ENCODE measurements at places on chromosomes 12 and 14. TPM values are rescaled to one million over a fixed set of nuclear protein-coding genes. Genes with fewer than 3 reads are reported as not detected.

DNA sequence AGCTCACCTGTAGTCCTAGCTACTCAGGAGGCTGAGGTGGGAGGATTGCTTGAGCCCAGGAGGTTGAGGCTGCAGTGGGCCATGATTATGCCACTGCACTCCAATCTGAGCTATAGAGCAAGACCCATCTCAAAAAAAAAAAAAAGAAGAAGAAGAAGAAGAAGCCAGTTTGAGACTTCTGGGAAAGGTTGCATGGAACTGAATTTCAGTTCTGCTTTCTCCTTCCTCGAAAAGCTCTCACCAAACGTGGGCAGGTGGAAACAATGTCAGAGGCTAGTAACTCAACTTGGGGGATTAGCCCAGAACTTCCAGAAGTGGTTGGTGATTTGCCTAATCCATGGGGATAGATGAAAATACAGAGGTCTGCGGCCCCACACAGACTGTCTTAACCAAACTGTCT is 18.7 kb downstream of the FLVCR2 start:
- DNase-seq: no peak
- H3K27me3 ChIP-seq: peaks cover 2% of the 10 kb centered on the region
- H3K4me3 ChIP-seq: no peak overlapping the region

DNA sequence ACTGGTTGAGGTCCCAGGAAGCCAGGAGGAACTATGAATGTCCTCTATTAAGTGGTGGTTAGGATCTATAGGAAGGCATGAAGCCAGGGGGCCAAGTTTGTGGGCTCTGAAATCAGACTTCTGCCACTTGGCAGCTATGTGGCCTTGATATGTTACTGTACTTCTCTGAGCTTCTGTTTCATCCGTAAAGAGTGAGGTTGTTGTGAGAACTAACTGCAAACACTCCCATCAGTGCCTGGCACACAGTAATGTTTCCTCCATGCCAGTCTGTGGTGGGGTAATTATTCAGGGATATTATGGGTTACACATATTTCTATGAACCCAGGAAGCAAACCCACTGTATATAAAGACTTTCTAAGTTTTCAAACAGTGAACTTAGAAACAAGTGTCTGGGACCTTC is 57.4 kb downstream of the PLXNC1 start:
- H3K27ac ChIP-seq: peak overlapping the region; percentile 76
- H3K27me3 ChIP-seq: no peaks in the 10 kb centered on the region
- peaks cover 29% of the 10 kb centered on the region for H3K36me3 ChIP-seq
- DNase-seq: no peak
- peak overlapping the region; percentile 65 for H3K4me3 ChIP-seq

- H3K27me3 ChIP-seq: no peaks in the 10 kb centered on the region
- H3K36me3 ChIP-seq: no peaks in the 10 kb centered on the region
- no peak overlapping the region for H3K27ac ChIP-seq
- H3K4me1 ChIP-seq: no peaks in the 10 kb centered on the region
- no peak overlapping the region for H3K4me3 ChIP-seq
- DNase-seq: no peak
Measured at GRCh38 chr12:16159571-16159970, 117.9 kb downstream of the SLC15A5 start.

Gene SLCO1B3
- not detected for total RNA-seq

- H3K36me3 ChIP-seq: no peaks in the 10 kb centered on the region
- no peak for DNase-seq
- no peaks in the 10 kb centered on the region for H3K4me1 ChIP-seq
- no peaks in the 10 kb centered on the region for H3K27me3 ChIP-seq
- no peak overlapping the region for H3K4me3 ChIP-seq
- H3K27ac ChIP-seq: no peak overlapping the region
Measured at GRCh38 chr12:88889326-88890110, 309.2 kb upstream of the KITLG start.

DNA sequence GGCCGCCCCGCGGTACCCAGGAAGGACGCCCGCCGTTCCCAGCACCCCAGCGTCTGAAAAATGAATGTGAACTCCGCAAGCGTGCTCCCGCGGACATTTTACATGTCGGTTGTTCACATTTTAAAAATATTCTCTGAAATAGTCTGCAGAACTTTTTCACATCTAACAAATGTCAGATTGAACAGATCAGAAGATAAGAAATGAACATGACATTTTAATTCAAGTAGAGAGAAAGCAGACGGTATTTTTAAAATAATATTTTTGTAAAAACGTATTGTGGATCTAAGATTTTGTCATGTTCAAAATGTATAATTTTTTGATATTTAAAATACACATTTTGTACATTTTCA is 101.8 kb upstream of the DIO3 start:
- H3K27ac ChIP-seq: no peak overlapping the region
- H3K27me3 ChIP-seq: peaks cover 42% of the 10 kb centered on the region
- no peaks in the 10 kb centered on the region for H3K4me1 ChIP-seq
- H3K4me3 ChIP-seq: no peak overlapping the region

Gene SERPINA10
- total RNA-seq: not detected

Gene TAS2R42
- total RNA-seq: not detected

DNA sequence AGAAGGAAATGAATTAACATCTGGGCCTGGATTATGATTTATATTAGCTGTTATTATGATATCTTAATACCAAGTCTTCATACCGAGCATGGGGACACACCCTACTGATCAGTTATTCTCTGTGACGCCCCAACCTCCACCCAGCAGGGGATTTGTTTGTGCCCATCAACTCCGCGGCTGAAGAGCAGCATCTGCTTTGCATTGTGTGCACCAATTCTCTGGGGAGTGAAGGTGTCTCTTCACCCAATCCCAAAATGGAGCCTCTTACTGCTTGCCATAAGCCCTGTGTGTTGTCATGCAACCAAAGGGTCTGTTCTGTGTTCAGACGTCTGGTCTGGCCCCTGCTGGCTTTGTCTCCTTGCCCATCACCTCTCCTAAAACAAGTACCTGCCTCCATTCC is 25.4 kb downstream of the DHRS2 start:
- H3K27ac ChIP-seq: no peak overlapping the region
- H3K4me3 ChIP-seq: no peak overlapping the region
- no peaks in the 10 kb centered on the region for H3K4me1 ChIP-seq
- no peaks in the 10 kb centered on the region for H3K36me3 ChIP-seq

- DNase-seq: peak; percentile 10
- H3K27me3 ChIP-seq: peaks cover 43% of the 10 kb centered on the region
- peak overlapping the region; percentile 85 for H3K4me3 ChIP-seq
- H3K4me1 ChIP-seq: peaks cover 13% of the 10 kb centered on the region
- no peaks in the 10 kb centered on the region for H3K36me3 ChIP-seq
- H3K27ac ChIP-seq: no peak overlapping the region
Measured at GRCh38 chr14:97218691-97219430, 421.7 kb downstream of the VRK1 start.

Gene MMP19
- total RNA-seq: not detected

GRCh38 chr12:9073076-9073475 is 42.6 kb downstream of the A2M start:
- peaks cover 2% of the 10 kb centered on the region for H3K27me3 ChIP-seq
- no peak for DNase-seq
- no peak overlapping the region for H3K4me3 ChIP-seq
- no peaks in the 10 kb centered on the region for H3K36me3 ChIP-seq
- no peak overlapping the region for H3K27ac ChIP-seq

- peaks cover 22% of the 10 kb centered on the region for H3K4me1 ChIP-seq
- no peaks in the 10 kb centered on the region for H3K27me3 ChIP-seq
- H3K4me3 ChIP-seq: no peak overlapping the region
- H3K36me3 ChIP-seq: no peaks in the 10 kb centered on the region
Measured at GRCh38 chr12:6231359-6232268, 31.4 kb downstream of the CD9 start.

DNA sequence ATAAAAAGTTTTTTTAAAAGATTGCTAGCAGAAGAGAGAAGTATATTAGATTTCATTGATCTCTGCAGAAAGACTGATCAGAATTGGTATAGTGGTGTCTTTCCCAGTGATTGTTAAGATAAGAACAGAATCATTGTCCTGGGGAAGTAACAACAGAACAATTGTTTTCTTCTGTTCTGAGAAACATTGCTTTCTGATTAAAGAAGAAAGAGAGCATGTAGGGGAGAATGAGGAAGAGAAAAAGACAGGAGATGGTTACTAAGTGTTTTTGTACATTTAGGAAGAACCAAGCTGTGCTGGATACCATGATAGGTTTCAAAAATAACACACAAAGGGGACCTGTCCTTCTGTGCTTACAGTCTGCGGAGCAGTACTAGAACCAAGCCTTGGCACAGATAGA is 5.0 kb downstream of the USP30 start:
- peaks cover 3% of the 10 kb centered on the region for H3K36me3 ChIP-seq
- H3K4me3 ChIP-seq: no peak overlapping the region
- H3K27me3 ChIP-seq: no peaks in the 10 kb centered on the region
- H3K4me1 ChIP-seq: peaks cover 8% of the 10 kb centered on the region
- no peak overlapping the region for H3K27ac ChIP-seq

DNA sequence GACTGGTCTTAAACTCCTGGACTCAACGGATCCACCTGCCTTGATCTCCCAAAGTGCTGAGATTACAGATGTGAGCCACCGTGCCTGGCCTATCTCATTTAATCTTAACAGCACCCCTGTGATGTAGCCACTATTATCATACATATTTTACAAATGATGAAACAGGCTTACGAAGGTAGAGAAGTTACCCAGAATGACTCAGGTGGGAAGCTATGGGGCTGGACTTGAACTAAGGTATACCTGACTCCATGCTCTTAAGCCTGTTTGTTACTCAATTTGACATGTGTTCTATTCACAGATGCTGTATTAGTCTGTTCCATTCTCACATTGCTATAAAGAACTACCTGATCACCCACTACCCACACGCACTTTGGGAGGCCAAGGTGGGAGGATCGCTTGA is 36.8 kb upstream of the TMPO start:
- no peak overlapping the region for H3K4me3 ChIP-seq
- peaks cover 10% of the 10 kb centered on the region for H3K27me3 ChIP-seq
- no peaks in the 10 kb centered on the region for H3K4me1 ChIP-seq
- no peak for DNase-seq
- no peaks in the 10 kb centered on the region for H3K36me3 ChIP-seq

- H3K27ac ChIP-seq: no peak overlapping the region
- no peaks in the 10 kb centered on the region for H3K27me3 ChIP-seq
- no peaks in the 10 kb centered on the region for H3K36me3 ChIP-seq
- no peak for DNase-seq
- H3K4me3 ChIP-seq: no peak overlapping the region
- H3K4me1 ChIP-seq: peaks cover 15% of the 10 kb centered on the region
Measured at GRCh38 chr12:68490476-68490875, 120.2 kb upstream of the RAP1B start.

Gene CLEC7A
- total RNA-seq: not detected

GRCh38 chr14:54083549-54084239 is 127.1 kb upstream of the BMP4 start:
- H3K4me1 ChIP-seq: no peaks in the 10 kb centered on the region
- H3K4me3 ChIP-seq: no peak overlapping the region
- no peak for DNase-seq
- H3K27me3 ChIP-seq: no peaks in the 10 kb centered on the region
- H3K36me3 ChIP-seq: no peaks in the 10 kb centered on the region

GRCh38 chr12:106226884-106227640 is 20.8 kb downstream of the CKAP4 start:
- H3K27me3 ChIP-seq: peaks cover 11% of the 10 kb centered on the region
- H3K36me3 ChIP-seq: no peaks in the 10 kb centered on the region
- no peak overlapping the region for H3K4me3 ChIP-seq
- H3K4me1 ChIP-seq: peaks cover 14% of the 10 kb centered on the region
- no peak for DNase-seq

DNA sequence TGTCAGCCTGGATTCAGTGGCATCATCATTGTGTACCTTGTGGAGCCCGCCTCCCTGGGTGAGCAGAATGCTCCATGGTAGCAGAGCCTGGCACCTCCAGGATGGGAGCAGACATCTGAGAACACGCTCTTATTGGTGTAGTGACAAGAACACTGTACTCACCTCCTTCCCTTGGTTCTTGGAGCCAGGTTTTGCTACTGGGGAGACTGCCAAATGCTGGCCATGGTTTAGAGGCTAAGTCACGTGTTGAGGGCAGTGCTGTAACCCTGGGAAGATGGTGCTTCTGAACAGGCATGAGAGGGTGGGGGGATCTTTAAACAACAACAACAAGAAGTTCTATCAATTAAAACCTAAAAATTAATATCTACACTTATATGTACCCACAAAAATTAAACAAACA is 47.6 kb upstream of the ASPG start:
- H3K4me1 ChIP-seq: no peaks in the 10 kb centered on the region
- H3K27ac ChIP-seq: no peak overlapping the region

DNA sequence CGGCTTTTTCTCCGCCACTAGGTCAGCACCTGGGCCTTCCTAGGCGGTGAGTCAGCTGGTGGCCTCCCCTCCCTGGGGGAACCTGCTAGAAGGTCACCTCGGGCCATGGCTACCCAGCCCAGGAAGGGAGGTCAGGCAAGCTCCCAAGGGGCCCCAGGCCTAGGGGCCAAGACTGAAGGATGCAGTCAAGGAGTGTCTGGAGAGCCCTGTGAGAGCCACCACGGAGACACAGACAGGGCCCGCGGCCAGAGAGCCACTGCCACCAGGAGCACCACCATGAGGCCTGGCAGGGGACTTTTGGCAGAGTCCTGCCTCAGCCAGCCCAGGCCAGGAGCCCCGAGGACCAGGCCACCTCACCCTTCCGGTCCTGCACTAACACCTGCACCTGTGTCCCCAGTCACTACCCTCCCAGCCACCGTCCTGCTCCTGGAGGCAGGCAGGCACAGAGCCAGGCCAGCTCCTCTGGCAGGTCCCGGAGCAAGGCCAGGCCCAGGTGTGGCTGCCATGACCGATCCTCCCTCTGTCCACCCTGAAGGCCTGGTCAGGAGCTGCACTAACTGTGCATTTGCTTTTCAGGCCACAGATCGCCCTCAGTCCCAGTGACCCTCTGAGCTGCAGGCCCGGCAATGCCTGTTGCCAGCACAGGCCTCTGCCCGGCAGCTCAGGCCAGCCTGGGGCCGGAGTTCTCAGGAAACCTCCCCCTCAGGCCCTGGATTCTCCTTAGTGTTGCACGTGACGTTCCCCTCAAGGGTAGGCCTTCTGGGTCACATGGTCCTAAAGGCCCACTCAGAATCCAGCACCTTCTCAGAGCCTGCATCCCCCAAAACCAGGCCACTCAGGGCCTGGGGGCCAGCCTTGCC is 6.9 kb downstream of the PHETA1 start:
- no peak for DNase-seq
- no peaks in the 10 kb centered on the region for H3K36me3 ChIP-seq
- H3K4me3 ChIP-seq: no peak overlapping the region
- no peak overlapping the region for H3K27ac ChIP-seq
- H3K4me1 ChIP-seq: peaks cover 17% of the 10 kb centered on the region

DNA sequence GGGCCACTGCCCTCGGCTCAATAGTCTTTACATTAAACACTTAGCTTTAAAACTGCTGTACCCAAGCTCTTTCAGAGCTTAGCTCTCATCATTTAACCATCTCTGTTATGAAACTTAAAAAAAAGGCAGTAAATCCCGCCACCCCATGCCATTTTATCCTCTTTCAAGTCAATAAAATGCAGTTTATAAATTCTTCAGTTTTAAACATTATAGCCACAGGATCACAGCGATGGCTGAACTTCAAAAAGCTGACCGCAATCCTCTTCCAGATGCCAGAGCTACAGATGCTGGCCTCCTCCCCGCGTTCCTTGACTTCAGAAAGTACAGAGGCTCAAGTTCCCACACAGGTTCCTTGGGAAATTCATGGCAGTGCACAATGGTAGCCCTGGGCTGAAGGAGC is 4.2 kb downstream of the OR10G3 start:
- H3K4me3 ChIP-seq: no peak overlapping the region
- H3K36me3 ChIP-seq: no peaks in the 10 kb centered on the region
- H3K4me1 ChIP-seq: no peaks in the 10 kb centered on the region
- peaks cover 13% of the 10 kb centered on the region for H3K27me3 ChIP-seq

- peaks cover 4% of the 10 kb centered on the region for H3K4me1 ChIP-seq
- no peak for DNase-seq
- no peak within 1 kb of the TSS for H3K27ac ChIP-seq
- H3K27me3 ChIP-seq: peaks cover 70% of the 10 kb centered on the region
Measured at GRCh38 chr12:65278576-65279368, at the start of gene MSRB3. TSS of gene MSRB3 (plus strand) at chr12:65278683. CDS start at chr12:65308580, 29,897 bp downstream.

Gene ART4
- total RNA-seq: not detected

GRCh38 chr12:77031745-77032144 is 33.6 kb downstream of the E2F7 start:
- no peaks in the 10 kb centered on the region for H3K27me3 ChIP-seq
- H3K4me1 ChIP-seq: no peaks in the 10 kb centered on the region
- peaks cover 48% of the 10 kb centered on the region for H3K36me3 ChIP-seq
